ENCODE measurements at places on chromosomes 6 and 20.
A peak's percentile ranks its signal among the peaks of the same experiment; 100 is the strongest.

DNA sequence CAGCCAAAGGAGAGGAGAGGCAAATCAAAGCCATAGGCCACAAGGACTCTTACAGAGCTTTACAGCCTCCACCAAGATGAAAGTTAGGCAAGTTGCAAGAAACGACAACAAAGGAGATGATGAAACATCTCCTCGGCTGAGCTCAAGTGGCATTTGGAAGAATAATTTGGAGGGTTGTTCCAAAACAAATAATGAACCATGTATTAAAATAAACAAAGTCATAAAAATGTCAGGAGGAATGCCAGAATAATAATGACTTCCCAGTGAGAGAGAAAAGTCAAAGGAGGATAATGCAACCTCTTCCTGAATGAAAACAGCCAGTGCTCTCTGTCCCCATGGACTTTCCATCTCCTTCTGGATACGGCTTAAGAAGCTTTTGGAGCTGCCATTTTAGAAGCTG lies 371.4 kb upstream of the ID4 start:
- peak; percentile 73 for DNase-seq

GRCh38 chr6:26122793-26123674 lies 35.8 kb downstream of the HFE start:
- peak; percentile 98 for DNase-seq

GRCh38 chr20:49518576-49518975 lies 36.1 kb upstream of the KCNB1 start:
- DNase-seq, result no peak

GRCh38 chr20:11814267-11814666 lies 103.4 kb upstream of the BTBD3 start:
- peak; percentile 28 for DNase-seq

DNA sequence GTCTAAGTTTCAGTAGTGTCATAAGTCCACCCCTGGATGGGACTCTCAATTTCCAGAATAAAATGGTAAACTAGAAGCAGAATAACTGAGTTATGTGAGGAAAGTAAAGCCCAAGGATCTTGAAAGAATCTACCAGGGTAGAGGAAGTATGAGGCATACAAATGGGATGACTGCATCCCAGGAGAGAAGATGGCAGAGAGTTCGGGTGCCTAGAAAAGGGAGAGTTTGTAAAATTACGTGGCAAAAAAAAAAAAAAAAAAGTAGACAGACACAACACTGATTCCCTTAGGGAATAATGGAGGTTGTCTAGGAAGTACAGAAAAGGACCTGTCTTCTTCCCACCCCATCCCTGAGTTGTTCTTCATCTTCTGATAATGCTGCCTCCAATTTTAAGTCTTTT lies 3.4 kb downstream of the GABBR1 start:
- DNase-seq, result no peak

DNA sequence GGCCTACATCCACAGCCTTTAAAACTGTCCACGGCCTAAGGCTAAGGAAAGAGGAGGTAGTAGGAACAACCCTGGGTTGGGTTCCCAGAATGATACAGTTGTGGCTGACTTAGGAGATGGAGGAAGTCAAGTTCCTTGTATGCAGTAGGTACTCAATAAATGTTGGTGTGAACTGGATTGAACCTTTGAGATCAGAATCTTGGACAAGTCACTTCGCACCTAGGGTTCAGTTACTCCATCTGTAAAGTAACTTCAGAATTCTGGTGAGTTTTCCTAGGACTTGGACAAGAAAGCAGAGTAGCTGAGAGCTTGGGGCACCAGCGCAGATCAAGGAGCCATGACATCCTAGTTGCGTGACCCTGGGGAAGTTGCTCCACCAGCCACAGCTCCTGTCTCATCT lies 9.1 kb downstream of the XKR7 start:
- DNase-seq, result no peak

DNA sequence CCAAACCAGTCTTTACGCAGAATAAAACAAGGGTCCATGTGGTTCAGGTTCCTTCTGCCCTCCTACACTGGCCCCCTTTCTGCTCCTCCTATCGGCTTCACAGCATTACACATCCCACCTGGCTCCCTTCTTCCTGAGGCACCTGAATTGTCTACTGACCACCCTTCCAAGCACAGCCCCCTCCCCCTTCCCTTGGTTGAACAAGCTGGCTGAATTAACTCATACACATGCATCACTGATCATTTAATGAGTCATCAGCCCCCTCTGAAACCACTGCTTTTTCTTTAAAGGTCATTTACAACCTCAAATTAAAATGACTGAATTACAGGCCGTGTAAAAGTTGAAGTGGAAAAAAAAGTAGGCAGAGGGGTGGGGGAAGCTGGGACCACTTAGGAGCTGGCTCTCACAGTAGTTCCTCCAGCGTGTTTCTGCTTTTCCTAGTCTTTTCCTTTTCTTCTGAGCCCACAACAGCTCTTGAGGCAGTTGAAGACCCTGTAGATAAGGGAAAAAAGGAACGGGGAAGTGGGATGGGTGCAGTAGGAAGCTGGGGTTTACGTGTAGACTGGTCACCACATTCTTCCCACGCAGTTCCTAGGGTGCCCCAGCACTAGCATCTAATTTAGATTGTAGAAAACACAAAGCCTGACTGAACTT lies 67.6 kb downstream of the FYN start:
- DNase-seq, result peak; percentile 49

DNA sequence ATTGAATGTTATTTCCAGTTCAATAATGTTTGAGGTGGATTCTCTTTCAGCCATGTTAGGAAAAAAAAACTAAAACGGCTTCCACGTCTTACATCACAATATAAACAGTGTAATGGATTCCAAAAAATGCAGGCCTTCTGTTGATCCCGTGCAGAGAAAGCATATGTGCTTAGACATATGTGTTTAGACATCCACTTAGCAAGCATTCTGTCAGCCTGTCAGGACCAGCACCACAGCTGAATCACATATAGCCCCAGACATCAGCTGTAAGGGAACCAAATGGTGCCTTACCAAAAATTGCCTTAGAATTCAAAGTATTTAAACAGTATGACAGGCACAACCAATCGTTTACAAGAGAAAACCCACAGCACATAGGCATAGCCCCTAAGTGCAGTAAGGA lies 304.9 kb downstream of the EYA4 start:
- DNase-seq, result peak; percentile 48

GRCh38 chr6:147157930-147158329 lies 46.3 kb upstream of the STXBP5 start:
- no peak for DNase-seq

DNA sequence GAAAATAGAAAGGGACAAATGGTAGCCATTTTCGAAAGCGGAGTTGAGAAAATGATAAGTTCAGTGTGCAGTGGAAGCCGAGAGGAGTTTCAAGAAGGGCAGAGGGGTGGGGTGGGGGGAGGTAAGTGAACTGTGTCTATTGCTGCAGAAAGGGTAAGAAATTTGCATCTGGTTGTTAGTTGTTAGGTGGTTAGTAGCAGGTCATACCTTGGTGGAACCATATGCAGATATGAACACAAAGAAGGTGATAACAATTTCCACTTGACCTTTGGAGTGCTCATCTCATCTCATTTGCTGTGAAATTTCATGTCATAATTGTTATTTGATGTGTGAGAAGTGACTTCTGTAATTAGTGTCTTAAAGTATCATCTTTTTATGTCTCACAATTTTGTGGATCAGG lies 288.2 kb downstream of the QKI start:
- no peak for DNase-seq

- DNase-seq, result no peak
These were observed 57.7 kb downstream of the CLVS2 start for GRCh38 chr6:123053602-123054225.

DNA sequence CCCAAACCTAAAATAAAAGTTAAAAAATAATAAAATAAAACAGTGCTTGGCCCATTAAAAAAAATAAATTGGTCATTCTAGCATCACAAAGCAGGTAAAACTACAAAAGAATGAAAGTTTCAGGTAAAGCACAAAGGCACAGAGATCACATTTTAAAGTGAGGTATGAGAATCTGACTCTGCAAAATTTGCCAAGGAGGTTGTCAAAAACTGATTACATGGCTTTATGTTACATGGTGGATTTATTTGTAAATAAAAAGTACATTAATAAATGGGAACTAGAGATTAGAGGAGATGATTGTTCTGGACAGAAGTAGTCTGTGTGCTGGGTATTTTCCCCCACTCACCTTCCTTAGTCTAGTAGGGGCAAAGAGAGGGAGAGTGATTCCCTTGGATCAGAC lies 24.2 kb upstream of the ATXN1 start:
- DNase-seq, result no peak

DNA sequence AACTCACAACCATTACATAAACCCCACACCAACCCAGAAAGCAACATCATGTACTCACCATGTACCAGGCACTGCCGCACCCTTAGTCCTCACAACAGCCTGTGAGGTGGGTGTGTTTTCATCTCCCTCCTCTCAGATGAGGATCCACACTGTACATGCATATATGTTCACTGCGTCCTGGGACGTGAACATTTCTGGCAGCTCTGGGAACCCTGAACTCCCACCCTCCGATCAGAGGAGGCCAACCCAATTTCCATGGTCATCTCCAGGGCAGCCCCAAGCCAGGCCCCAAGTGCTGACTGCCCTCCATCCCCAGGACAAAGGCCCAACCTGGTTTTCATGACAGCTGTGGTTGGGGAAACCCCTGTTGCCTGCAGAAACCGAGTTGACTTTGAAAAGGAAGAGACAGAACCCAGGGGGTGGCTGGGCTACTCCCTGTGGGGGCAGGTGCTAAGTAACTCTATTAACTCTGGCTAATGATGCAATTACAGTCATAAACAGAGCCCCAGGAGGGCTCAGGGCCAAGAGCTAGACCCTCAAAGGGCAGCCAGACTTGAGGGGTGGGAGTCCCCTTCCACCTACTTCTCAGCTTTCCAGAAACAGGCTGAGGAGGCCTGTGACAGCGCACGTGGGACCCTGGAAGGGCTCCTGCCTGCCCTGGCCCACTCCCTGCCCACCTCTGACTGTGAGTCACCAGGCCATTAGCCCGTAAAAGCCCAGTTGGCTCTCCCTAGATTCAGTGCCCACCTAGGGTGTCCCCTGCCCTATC lies 2.6 kb downstream of the TFEB start:
- DNase-seq, result no peak

- DNase-seq, result no peak
These were observed 816.9 kb downstream of the DHX35 start for GRCh38 chr20:39778847-39779604.

- no peak for DNase-seq
These were observed 7.2 kb downstream of the PYGB start for GRCh38 chr20:25254986-25255680.

GRCh38 chr6:135581211-135581610 lies 83.7 kb upstream of the AHI1 start:
- DNase-seq, result no peak

DNA sequence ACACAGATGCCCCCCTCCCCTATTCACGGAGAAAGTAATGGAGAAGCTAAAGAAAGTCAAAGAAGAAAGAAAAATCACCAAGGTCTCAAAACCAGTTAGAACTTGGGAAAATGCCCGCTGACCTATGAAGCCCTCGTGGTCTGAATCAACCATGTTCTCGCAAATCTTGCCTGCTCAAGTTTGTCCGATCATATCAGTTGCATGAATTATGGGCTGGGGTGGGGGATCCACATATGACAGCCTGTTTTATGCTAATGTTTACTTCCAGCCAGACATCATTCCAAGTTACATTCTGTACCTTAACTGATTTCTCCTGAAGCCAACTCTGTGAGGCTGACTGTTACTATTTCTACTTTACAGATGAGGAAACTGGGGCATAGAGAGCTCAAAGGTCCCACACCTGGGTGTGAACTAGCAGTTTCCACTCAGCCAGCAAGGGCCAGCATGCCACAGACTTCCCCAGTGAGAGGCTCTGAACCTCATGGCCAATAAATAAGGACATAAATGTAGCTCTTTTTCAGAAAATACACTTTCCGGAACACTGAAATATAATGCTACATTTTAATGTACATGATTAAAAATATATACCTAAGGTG lies 2.1 kb downstream of the RNASET2 start:
- DNase-seq, result no peak

- DNase-seq, result no peak
These were observed 38.4 kb downstream of the BMP5 start for GRCh38 chr6:55836945-55837344.

DNA sequence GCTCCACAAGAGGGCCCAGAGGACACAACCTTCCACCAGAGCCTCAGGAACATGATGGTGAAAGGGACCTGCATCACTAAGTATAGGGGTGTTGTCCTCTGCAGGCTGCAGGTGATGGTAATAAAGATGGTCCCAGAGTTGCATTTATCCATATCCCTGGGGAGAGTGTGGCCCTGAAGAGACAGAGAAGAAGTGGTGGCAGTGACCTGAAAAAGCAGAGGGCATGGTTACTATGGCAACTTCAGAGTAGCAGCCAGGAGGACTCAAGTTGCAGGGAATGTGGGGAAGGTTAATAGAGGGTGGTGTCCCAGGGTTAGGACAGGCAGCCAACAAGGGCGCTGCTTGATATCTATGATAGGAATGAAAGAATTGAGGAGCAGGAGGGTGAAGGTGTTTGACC lies 57.1 kb downstream of the HLA-A start:
- DNase-seq, result no peak

GRCh38 chr6:92840246-92840930 lies 579.0 kb downstream of the EPHA7 start:
- no peak for DNase-seq

- DNase-seq, result no peak
These were observed 18.8 kb downstream of the TMX4 start for GRCh38 chr20:8000796-8001195.

GRCh38 chr6:4405621-4406212 lies 270.3 kb upstream of the ECI2 start:
- DNase-seq, result no peak

GRCh38 chr20:2137552-2138201 lies 36.0 kb downstream of the STK35 start:
- peak; percentile 40 for DNase-seq

- peak; percentile 81 for DNase-seq
These were observed at the start of gene SHLD1 for GRCh38 chr20:5749952-5750779. SHLD1 (plus strand) TSS chr20:5750401; CDS start chr20:5772866, 22,465 bp downstream.
